Chondrocyte (in vitro differentiated cells): ENCODE measurements at places on chromosomes 7 and 10. TPM values are rescaled to one million over a fixed set of nuclear protein-coding genes. Genes with fewer than 3 reads are reported as not detected.

The GARIN1A gene
- 2.8 to 6.6 TPM (median 2.8 TPM) in 3 replicates for total RNA-seq

GRCh38 chr10:110003524-110003885, 4.3 kb upstream of the ADD3 start:
- no peaks in the 10 kb centered on the region for H3K36me3 ChIP-seq
- H3K27me3 ChIP-seq: no peaks in the 10 kb centered on the region
- H3K4me1 ChIP-seq: peaks cover 13% of the 10 kb centered on the region
- no peak for DNase-seq

- no peak for DNase-seq
- H3K27me3 ChIP-seq: peaks cover 7% of the 10 kb centered on the region
- no peaks in the 10 kb centered on the region for H3K36me3 ChIP-seq
- peaks cover 10% of the 10 kb centered on the region for H3K4me1 ChIP-seq
- H3K27ac ChIP-seq: no peak overlapping the region
Measured at GRCh38 chr10:7485244-7485556, 74.4 kb upstream of the SFMBT2 start.

- H3K36me3 ChIP-seq: no peaks in the 10 kb centered on the region
- H3K27me3 ChIP-seq: no peaks in the 10 kb centered on the region
- DNase-seq: no peak
- peaks cover 7% of the 10 kb centered on the region for H3K4me1 ChIP-seq
Measured at GRCh38 chr7:82699773-82700186, 256.2 kb upstream of the CACNA2D1 start.

GRCh38 chr7:96719164-96719563, 9.5 kb upstream of the SEM1 start:
- H3K4me1 ChIP-seq: peaks cover 10% of the 10 kb centered on the region
- H3K36me3 ChIP-seq: no peaks in the 10 kb centered on the region
- no peak overlapping the region for H3K27ac ChIP-seq
- DNase-seq: no peak

DNA sequence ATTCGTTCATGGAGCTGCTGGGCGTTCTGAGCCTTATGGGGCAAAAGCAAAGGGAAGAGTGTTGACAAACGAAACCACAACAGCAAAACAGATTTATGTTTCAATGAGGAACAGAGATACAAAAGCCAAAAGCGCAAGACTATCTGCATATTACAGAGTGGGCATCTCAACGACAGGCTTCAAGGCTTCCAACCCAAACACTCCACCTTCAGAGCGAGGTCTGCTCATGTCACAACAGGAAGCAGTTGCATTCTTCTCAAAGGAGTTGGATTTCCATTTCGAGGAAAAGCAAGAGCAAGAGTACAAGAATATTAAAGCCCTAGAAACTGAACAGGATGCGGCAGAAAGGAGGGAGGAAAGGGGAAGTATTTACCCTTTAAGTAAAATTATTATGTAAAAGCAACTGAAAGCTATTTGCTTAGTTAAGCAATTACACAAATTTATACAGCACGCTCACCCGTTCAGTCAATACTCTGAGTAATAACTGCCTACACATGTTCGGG, 189.3 kb downstream of the ELMO1 start:
- DNase-seq: no peak
- H3K27me3 ChIP-seq: peaks cover 13% of the 10 kb centered on the region
- H3K4me3 ChIP-seq: no peak overlapping the region
- H3K36me3 ChIP-seq: no peaks in the 10 kb centered on the region
- H3K4me1 ChIP-seq: no peaks in the 10 kb centered on the region

- DNase-seq: no peak
- no peaks in the 10 kb centered on the region for H3K36me3 ChIP-seq
- no peak overlapping the region for H3K4me3 ChIP-seq
- H3K27ac ChIP-seq: no peak overlapping the region
Measured at GRCh38 chr7:148515237-148515636, 75.3 kb upstream of the C7orf33 start.
